ENCODE measurements at places on chromosomes 7 and 10.

DNA sequence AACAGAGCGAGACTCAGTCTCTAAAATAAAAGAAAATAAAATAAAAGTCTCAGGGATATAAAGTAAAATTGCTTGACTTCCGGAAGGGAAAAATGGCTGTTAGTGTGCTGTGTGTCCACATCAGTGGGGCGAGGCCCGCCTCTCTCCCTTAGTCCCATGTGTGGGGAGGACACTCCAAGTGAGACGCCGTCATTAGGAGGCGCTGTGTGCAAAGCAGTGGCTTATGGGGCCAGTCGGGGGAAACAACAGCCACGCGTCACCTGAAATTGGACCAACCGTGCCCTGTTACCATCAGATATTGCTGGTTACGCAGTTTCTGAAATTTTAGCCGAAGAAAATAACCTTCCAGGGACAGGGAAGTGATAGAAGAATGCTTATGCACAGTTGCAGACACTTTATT is 15.8 kb downstream of the SFXN4 start:
- no peak for DNase-seq

GRCh38 chr7:95609277-95609971 is 13.1 kb upstream of the PDK4 start:
- no peak for DNase-seq

- DNase-seq = no peak
Observed at GRCh38 chr7:154627646-154628290, 375.2 kb downstream of the PAXIP1 start.

- no peak for DNase-seq
Observed at GRCh38 chr7:23960361-23960760, 250.3 kb downstream of the STK31 start.
